Activated T-cell treated with anti-CD3 and anti-CD28 coated beads, Interleukin-2, amount 50 U/mL, for 72 hours (primary cell): ENCODE measurements at places on chromosomes 11 and 22.

- no peak for DNase-seq
These were observed 6.9 kb downstream of the OSBPL5 start for GRCh38 chr11:3158131-3158591.

DNA sequence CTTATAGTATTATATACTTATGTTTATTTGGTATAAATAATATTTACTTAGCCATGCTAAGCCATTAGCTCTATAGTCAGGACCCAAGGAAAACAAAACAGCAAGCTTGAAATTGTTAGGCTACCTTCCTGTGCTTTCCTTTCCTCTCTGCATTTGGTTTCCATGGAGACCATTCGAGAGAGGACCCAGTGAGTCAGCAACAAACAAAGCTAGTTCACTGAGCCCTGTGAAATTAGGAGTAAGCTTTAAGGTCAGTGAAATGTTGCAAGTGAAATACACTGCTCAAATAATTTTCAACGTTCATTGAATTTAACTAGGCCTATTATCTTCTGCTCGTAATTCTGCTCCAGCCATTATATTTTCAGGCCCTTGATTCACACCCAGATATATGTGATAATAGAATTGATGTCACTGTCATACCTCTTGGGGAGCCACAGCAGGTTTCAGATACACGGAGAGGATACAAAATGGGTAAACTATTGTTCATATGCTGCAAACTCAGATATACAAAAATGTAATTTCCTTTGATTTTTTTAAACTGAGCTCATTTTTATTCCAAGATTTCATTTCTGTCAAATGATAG, 9.1 kb upstream of the OR10D3 start:
- no peak for DNase-seq

GRCh38 chr11:1437500-1437899, 47.8 kb downstream of the BRSK2 start:
- no peak for DNase-seq

GRCh38 chr11:132563050-132563449, 969.3 kb downstream of the OPCML start:
- DNase-seq = no peak

DNA sequence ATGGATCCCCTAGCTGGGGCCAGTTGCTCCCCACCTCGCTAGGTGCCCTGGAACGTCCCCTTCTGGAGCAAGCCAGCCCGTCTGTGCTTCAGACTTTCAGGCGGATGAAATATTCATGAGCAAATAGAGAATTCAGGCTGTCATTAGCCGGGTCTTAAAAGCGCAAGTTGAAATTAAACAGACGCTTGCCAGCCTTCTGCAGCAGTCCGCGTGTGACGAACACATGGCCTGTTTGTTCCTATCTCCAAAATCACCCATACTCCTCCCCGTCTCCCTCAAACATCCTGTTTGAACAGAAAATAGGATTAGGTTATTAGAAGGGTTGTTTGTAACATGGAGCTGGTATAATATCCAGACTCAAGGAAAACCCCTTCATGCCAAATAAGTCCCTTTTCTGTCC, 38.7 kb downstream of the MYO18B start:
- DNase-seq = no peak

- no peak for DNase-seq
These were observed 1.7 kb downstream of the PTPN5 start for GRCh38 chr11:18789942-18790341.

DNA sequence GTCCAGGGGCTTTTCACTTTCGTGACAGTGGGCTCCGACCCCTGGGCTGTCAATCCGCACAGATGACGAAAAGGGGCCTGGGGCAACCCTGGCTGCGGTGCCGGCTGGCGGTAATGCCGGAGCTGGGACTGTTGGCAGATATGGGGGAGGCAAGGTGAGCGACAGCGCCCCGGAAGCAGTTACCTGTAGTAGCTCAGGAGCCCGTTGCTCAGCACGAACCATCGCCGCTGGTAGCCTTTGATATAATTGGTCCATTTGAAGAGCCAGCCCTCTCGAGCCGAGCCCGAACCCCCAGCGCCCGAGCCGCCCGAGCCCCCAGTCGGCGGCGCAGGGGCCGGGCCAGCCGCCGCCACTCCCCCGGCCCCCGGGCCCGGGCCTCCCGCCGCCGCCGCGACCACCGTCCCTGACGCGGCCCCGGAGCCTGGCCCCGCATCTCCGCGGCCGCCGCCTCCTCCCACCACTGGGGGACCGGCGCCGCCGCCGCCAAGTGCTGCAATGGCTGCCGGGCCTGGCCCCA, 396 bp downstream of the OSBP start:
- DNase-seq = peak; percentile 54

DNA sequence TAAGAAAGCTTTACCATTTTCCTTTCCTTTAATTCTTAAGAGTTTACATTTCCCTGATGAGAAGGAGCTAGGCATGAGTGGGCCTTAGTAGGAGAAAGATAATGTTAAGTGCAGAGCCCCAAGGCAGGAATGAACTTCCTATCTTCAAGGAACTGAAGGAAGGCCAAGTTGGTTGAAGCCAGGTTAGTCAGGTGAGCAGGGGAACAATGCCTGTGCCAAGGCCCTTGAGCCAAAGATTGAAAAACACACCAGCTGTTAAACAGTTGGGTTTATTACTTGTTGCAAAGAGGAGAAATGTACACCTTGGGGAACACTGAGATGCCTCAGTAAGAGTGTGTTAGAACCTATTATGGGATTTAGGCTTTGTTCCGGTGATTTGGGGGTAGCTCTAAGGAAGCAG, 10.0 kb downstream of the CNTF start:
- no peak for DNase-seq

GRCh38 chr22:49303781-49304461, 523.8 kb downstream of the BRD1 start:
- no peak for DNase-seq

DNA sequence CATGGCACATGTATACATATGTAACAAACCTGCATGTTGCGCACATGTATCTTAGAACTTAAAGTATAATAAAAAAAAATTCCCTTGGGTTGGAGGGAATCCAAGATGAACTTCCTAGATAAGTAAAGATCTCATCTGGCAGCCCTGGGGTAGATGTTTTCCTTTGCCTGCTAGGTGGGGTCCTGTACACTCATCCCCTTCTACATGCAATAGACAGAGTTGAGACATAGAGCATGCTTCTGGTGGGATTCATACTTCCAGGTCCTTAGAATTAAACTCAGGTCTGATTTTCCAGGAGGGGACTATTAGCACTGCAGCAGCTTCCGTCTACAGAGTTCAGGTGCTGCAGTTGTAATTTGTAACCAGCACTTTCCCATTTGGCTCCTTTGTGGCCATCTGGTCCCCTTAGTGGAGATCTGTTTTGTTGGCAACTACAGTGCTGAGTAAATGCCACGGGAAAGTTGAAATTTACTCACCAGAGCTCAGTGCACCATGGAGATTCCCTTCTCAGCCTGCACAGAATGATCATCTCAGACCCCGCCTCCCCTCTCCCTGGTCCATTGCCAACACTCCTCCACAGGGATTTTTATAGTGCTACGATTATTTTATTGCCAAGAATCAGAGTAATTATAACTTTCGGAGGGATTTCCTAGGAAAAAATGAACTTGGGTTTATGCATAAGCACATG, 220.1 kb upstream of the E2F8 start:
- no peak for DNase-seq

DNA sequence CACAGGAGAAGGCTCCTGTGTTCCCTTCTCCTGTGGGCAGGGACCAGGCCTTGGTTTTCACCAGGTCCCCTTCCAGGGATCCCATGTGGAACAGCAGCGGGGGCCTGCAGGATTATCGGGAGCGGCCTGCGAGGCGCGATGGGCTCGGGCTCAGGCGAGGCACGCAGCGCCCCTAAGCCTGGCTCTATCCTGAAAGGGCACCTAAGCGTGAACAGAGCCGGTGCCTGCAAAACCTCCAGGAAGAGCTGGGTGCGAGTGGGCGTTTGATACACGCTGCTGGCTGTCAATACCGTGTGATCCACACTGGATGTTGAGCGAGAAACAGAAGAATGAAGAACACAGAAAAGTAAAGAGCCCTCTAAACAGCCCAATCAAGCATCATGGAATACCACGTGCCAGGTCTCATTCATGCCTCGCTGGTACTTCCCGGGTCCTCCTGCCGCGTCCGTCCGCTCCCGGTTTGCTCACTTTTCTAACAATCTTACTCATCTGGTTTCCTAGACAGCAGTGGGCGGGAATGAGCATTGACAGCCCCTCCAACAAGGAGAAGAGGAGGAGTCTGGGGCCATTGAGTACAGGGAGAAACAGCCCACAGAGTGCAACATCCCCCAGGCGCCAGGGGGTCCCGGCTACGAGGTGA, 12.5 kb downstream of the OSBPL5 start:
- DNase-seq = no peak

- DNase-seq = no peak
These were observed 16.6 kb downstream of the OSBP start for GRCh38 chr11:59598961-59599360.

GRCh38 chr22:50700387-50701075, 27.9 kb downstream of the SHANK3 start:
- no peak for DNase-seq

GRCh38 chr11:67592880-67593564, 9.4 kb downstream of the GSTP1 start:
- no peak for DNase-seq

DNA sequence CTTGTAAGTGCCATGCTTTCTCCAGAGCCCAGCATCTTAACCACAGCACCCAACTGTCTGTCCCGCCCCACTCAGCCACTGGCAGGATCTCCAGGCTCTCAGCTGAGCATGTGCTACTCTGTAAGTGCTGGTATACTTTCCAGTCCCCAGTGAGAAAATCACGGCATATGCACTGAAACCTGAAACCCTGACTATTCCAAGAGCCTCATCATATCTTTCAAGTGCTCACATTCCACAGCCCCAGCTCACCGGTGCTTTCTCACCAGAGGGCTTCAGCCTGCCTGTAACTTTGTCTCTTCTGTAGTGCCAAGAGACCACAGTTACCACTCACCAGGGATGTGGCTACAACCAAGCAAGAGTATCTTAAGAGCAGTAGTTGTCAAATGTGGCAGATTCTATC, 24.4 kb upstream of the PAMR1 start:
- DNase-seq = no peak

DNA sequence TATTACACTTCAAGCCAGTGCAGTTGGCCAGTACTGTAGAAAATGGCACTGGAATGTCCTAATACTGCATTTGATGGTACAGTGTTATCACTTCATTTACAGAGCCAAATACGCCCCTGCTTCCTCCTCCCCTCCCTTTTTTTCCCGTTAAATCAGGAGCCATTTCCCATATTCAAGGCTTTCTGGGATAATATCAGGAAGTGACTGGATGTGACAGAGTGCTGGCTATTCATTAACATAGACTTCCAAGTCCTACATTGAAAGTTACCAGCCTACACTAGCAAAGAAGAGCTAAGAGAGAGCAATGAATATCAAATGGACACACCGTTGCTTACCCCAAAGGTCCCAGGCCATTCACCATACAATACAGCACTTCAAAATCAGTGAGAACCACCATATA, 32.1 kb upstream of the ABCC8 start:
- no peak for DNase-seq

- DNase-seq = no peak
These were observed 81.6 kb upstream of the SORL1-AS1 start for GRCh38 chr11:121534131-121535093.

- no peak for DNase-seq
These were observed 8.8 kb downstream of the UPB1 start for GRCh38 chr22:24503843-24504338.

DNA sequence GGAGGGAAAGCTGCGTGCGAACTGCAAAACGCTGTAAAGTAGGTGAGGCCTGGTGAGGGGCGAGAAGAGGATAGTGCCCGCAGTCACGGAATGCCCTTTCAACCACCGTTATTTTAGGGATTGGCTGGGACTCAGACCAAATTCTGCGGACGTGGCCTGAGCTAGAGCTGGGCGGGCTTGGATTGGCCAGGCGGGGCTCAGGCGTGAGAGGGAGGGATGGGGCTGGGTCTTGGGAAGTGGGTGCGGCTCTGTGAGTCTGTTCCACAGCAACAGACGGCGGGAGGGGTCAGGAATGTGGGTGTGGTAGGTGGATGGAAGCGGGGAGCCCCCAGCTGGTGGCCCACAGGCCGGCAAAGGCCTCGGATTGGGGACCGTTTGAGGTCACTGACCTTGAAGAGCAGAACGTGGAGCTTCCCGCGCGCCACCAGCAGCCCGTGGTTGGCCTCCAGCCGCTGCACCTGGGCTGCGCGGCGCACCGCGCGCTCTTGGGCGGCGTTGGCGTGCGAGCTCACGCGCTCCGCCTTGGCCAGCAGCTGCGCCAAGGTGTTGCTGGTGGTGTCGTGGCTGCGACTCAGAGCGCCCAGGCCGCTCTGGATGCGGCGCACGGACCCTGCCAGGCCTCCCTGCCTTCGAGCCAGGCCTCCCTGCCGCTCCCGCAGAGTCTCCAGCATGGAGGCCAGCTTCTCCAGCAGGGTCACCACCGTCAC, 444 bp downstream of the CAVIN3 start:
- peak; percentile 47 for DNase-seq

DNA sequence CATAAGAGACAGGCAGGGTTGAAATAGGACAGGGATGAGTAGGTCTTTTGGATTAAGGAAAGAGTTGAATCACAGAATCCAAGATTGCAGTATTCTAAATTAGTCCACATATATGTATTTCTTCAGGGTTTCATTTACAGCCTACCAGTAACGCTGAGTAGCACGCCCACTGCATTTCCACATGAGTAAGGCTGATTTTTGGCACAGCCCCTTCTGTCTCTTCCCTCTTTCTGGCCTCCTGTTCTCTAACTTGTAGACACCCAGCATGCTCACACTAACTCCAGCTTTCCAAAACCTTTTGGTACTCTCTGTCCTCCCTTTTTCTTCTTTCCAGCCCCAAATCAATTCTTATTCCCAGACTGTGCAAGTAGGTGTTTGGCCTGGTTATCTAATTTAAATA, 3.7 kb upstream of the SIK2 start:
- DNase-seq = no peak

- DNase-seq = no peak
These were observed 49.7 kb downstream of the CCDC34 start for GRCh38 chr11:27313157-27313821.

DNA sequence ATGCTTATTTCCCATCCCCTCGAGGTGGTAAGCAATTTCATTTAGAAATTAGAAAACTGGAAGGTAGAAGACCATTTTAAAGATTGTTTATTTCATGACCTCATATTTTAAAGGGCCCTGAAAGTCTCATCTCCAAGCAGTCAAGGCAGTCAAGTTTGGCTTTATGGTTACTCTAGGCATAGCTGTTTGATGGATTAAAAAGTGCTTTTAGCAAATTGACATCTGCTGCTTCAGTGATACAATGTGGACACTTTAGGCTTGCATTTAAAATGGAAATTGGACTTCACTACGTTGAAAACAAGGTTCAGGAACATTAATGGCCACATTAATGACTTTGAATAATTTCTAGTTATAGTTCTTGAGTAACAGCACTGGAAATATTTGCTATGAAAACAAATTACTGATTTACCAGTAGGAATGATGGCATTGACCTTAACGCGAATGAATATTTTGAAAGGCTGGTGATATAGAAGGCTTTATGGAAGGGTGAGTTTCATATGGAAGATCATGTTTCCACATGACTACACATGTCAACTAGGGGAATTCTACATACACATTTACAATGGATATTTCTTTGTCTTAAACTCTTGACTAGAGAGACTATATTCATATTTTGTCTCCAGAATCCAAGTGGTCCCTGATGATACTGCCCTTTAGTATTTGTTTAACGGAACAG, 873.5 kb downstream of the JRKL start:
- no peak for DNase-seq
